ENCODE measurements at places on chromosomes 13 and 19. TPM values are rescaled to one million over a fixed set of nuclear protein-coding genes. Genes with fewer than 3 reads are reported as not detected.

GRCh38 chr19:40673397-40673796, 17.1 kb downstream of the NUMBL start:
- no peak for DNase-seq
- H3K4me3 ChIP-seq: no peak overlapping the region
- no peaks in the 10 kb centered on the region for H3K4me1 ChIP-seq
- no peaks in the 10 kb centered on the region for H3K27me3 ChIP-seq
- no peaks in the 10 kb centered on the region for H3K36me3 ChIP-seq

DNA sequence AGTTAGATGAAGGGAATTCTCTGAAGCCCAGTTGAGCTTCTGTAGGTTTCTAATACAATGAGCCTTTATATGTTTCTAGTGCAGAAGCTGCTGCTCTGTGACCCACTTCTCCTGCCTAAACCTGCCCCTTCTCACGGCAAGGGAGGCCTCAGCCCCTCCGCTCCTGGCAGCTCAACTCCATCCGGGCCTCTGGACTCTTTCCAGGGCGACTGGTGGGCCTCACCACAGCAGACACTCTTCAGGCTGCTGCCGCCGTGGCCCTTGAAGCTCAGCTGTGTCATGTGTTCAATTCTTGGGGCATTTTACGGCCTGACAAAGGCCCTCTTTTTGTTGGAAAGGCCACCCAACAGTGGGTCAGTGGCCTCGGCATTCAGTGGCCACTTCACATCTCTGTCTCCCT, 10.0 kb upstream of the C19orf33 start:
- no peak overlapping the region for H3K4me3 ChIP-seq
- H3K27ac ChIP-seq: no peak overlapping the region
- no peaks in the 10 kb centered on the region for H3K4me1 ChIP-seq
- DNase-seq: no peak

GRCh38 chr13:33231339-33231738, 54.2 kb downstream of the STARD13 start:
- H3K27ac ChIP-seq: no peak overlapping the region
- no peak for DNase-seq
- no peak overlapping the region for H3K4me3 ChIP-seq
- peaks cover 38% of the 10 kb centered on the region for H3K4me1 ChIP-seq

Gene DPF1
- total RNA-seq: not detected

Data from right lobe of liver (tissue), 6 donors.